T-cell (primary cell): ENCODE measurements at places on chromosomes 7 and 10. TPM values are rescaled to one million over a fixed set of nuclear protein-coding genes. Genes with fewer than 3 reads are reported as not detected.

GRCh38 chr10:112265745-112266144 lies 17.5 kb upstream of the TECTB start:
- no peak for DNase-seq

- no peak for DNase-seq
Observed at GRCh38 chr10:112313911-112314310, 30.7 kb downstream of the TECTB start.

GRCh38 chr10:2978111-2978510 lies 89.2 kb upstream of the PFKP start:
- DNase-seq: no peak

- DNase-seq: no peak
Observed at GRCh38 chr7:139720186-139720585, 57.6 kb downstream of the HIPK2 start.

- DNase-seq: no peak
Observed at GRCh38 chr7:101450064-101450463, 87.4 kb downstream of the COL26A1 start.

Gene OPN1SW
- not detected for total RNA-seq

Gene AIFM2
- total RNA-seq: 3.2 TPM
